ENCODE measurements at places on chromosomes 3 and 15.
A peak's percentile ranks its signal among the peaks of the same experiment; 100 is the strongest.

DNA sequence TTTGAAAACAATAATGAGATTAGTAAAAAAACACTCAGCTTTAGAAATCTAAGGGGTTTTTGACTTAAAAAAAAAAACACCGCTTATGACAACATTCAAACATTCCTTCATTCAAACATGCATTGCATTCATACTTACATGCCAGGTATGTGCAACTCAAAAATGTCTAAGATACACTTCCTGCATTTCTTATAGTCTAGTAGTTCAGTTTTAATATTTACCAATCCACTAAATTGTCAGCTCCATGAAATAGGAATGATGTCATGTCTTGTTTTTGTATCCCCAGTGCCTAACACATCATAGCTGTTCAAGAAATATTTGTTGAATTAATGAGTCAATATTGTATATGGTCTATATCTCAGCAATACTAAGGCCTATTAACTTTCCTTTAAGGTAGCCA, 51.7 kb downstream of the EIF4E3 start:
- no peak for DNase-seq

DNA sequence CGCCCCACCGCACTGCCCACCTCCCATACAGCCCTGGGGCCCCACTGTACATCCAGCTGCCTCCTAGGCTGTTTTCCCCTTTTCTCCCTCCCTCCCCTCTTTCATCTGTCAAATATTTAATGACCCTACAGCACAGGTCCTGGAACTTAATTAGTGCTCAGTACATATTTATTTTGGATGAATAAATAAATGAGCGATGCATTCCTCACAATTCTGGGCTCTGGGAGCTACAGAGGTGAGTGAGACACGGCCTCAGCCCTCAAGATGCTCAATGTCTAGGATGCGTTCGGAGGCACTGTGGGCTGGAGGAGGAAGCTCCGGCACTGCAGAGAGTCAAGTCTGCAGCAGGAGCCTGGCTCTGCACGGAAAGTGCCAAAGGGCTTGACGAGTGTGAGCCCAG, 175.0 kb downstream of the FAM43A start:
- no peak for DNase-seq

GRCh38 chr15:39488961-39489360, 91.9 kb upstream of the THBS1 start:
- no peak for DNase-seq

- DNase-seq, result no peak
Measured at GRCh38 chr15:61742591-61742990, 317.7 kb downstream of the VPS13C start.

GRCh38 chr3:128385080-128385832, 81.4 kb downstream of the DNAJB8 start:
- no peak for DNase-seq

DNA sequence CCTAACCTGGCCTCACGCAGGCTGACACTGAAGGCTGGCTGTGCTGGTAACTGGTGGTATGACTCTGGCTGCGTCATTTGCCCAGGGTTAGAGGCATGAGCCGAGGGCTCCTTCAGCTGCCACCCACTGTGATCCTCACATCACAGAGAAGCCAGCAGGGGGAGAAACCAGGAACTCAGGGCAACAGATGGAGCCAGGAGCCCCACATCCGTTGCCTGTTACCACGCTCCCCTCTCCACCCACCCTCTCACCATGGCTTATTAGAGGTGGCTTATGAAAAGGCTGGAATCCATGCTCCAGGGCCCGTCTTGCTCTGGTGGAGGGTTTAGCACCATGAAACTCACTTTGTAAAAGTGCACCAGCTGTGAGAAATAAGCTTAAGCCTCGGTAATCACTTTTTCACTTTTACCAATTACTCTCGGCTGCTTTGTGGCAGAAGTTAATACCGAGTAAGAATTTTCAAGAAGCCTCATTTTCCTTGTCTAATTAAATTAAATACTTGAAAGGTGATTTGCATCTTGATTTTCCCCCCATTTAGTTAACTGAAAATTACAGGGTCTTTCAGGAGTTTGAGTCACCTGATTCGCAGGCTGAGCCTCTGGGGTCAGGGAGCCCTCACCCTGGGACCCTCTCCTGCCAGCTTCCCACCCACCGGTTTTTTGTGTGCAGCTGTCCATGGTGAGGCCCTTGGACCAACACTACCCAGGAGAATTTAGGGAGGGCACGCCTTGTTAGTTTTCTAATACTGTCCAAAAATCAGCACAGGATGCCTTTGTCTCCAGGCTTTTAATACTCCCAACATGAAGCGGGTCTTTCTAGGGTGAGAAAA, 60.9 kb downstream of the ASB7 start:
- DNase-seq, result no peak

GRCh38 chr3:53250881-53251605, 4.8 kb downstream of the TKT start:
- DNase-seq, result no peak

DNA sequence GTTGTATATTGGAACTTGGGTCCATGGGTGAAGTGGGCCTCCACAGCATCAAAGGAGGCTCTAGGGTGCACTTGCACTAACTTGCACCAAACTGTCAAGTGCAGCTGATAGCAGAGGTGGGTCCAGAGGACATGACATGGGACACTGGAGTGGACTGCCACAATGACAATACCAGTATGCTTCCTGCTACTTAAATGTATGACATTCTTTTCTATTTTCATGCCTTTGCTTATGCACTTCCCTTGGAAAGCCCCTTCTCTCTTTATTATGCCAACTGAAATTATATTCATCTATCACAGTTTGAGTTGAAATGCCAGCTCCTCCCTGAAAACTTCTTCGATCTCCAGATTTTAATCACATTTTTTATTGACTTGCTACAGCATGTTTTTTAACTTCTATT, 101.8 kb downstream of the CFAP20DC start:
- DNase-seq, result no peak

- DNase-seq, result peak; percentile 72
Measured at GRCh38 chr3:53162672-53163443, 1.8 kb downstream of the PRKCD start.

DNA sequence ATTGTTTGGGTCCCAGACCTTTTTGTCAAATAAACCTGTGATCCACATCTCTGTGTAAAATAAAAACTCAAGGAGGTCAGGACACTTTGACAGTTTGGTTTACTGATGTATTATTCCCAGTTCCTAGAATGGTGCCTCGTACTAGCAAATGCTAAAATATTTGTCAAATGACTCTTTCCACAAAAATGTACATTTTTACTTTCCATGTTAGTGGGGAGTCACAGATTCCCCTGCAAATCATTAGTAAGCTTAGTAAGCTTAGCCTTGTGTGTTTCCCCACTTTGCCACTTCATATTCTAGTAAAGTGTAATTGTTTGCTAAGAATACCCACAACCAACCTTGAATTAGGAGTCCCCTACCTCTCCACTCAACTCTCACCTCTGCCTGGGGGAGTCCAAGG, 2.4 kb upstream of the MAGI1 start:
- DNase-seq, result no peak

DNA sequence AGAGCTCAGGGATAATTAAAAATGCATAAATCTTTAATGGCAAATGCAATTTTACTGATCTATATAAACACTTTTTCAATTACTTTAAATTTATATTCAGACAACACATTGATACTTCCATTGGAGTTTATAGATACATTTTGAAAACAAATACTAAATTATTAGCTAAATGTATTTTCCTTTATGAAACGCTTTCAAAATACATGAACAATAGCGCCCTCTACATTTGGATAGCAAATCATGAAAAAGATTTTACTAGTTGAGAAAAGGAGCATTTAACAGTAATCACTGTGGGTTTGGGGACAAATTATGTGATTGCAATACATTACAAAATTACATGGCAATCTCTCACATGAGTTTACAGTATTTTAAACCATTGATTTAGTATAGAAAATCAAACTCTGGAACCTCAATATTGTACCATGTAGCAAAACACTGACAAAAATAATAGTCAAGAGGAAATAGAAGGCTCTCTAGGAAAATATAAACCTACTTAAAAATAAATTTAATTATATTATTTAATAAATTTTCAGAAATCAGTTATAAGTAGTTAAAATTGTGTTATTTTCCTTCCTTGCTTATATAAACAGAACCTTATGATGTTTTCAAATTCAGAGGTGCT, 207.9 kb downstream of the ZIC1 start:
- no peak for DNase-seq

GRCh38 chr3:113607219-113607596, 74.9 kb downstream of the SIDT1 start:
- DNase-seq, result no peak

DNA sequence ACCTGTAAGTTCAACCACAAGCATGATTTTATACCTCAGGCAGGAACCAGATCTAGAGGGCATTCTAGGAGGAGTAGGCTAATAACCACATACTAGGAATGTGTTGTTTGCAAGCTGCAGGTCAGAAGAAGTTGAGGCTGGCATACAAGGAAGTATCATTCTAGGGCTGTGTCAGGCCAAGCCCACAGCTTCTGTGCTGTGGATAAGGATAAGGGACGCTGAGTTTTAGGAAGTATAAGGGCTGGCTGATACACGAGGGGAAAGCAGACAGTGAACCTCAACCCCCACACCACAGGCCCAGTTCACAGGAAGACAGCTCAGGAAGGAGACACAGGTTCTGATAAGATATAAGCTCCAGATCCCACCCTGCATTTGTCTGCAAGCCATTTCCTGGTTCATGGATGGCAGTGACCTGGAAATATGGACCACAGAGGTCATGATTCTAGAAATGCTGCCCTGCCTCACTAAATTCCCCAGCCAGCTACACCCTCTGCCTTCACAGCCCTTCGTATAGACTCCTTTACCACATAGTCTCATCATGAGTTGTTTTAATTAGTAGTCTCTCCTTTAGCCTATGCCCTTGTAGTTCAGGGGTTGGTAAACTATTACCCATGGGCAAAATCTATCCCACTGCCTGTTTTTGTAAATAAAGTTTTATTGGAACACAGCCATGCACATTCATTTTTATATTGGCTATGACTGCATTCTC, 260.7 kb downstream of the OPA1 start:
- DNase-seq, result no peak

GRCh38 chr3:131491775-131492174, 11.0 kb downstream of the MRPL3 start:
- DNase-seq, result no peak

DNA sequence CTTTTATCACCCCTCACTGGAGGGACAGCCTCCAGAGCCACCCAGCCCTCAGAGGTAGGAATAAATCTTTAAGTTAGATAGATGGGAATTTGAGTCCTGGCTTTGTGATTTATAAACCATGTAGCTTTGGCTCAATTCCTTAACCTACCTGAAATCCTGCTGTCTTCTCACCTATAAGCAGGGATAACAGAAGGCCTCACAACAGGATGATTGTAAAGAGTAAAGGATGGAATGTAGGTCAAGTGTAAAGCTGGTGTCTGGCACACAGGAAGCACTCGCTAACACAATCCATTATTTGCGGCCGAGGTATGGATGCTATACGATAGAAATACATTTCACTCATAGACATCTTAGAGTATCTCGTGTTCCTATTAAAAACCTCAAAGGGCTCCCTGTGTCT, 162.9 kb upstream of the LRTM1 start:
- DNase-seq, result no peak

GRCh38 chr15:42549032-42549491, 424 bp downstream of the HAUS2 start:
- no peak for DNase-seq

GRCh38 chr3:124635169-124635539, 95.1 kb upstream of the UMPS start:
- DNase-seq, result no peak

DNA sequence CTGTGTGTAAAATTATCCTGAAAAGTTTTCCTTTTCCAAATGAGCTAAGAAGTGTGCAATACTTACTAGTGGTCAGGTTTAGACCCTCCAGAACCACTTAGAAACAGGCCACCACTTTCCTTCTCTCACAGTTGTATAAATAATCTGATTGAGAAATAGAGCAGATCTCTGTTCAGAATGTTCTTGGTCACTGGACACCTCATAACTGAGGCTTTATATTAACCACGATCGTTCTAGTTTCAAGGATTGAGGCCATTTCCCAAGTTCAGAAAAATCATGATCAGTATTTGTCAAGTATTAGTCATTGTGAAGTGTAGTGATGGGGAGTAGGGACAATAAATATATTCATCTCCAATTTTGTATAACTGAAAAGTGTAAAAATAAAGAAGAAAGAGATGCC, 1.0 kb upstream of the MAP3K13 start:
- no peak for DNase-seq

DNA sequence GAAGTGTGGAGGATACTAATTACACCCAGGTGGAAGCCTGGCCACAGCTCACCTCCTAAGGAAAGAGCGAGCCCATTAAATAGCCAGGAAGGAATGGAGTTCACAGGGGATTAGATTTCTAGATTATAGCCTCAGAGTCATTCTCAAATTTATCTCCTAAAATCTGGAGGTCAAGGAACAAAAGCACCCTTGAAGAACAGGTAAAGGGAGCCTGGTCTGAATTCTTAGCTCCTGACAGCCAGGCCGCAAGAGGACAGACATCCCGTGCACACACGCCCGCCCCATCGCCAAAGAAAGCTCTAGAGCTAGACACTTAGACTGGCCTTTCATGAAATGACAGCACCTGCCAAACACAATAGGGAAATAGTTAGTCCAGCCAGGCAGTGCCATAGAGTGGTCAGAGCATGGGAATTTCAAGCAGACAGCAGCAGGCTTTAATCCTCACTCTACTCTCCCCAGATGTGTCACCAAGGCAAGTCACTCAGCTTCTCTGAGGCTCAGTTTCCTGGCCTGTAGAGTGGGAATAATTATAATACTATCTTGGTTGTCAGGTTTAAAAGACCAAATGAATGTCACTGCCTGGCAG, 59.2 kb downstream of the LIPC start:
- no peak for DNase-seq

GRCh38 chr3:45796902-45797637, 734 bp upstream of the SLC6A20 start:
- DNase-seq, result no peak

DNA sequence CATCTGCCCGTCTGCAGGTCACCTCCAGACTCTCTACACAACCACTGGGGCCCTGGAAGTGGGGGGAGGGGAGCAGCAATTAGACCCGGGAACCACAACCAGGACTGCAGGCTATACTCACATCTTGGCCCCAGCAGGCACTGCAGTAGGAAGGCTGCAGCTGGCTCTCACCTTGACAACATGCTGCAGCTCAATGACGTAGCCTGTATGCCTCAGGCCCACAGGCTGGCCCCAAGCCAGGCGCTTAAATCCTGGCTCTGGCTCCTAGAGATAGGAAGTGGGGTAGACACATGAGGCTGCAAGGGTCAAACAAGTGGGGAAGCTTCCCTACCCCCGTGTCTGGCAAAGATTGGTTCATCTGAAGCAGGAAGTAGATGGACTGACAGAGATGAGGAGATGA, 4.6 kb upstream of the QRICH1 start:
- no peak for DNase-seq

Measured in CD4-positive, alpha-beta T cell treated with Interleukin-1 beta for 1 hour (primary cell).